ENCODE measurements at places on chromosomes 6 and 20.

GRCh38 chr6:152721956-152722355 is 24.3 kb downstream of the MYCT1 start:
- no peak for DNase-seq

DNA sequence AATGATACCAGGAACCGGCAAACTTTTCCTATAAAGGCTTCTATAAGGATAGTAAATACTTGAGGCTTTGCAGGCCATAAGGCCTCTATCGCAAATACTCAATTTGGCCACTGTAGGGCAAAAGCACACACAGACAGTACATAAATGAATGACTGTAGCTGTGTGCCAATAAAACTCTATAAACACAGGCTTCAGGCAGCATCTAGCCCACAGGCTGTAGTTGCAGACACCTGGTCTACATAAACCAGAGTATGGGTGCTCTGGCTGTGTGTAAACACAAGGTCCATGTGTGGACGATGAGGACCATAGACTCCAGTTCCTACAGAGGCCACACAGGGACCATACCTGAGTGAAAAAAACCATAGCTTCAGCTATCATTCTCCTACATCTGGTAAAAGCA is 52.2 kb downstream of the ZMYND8 start:
- no peak for DNase-seq

DNA sequence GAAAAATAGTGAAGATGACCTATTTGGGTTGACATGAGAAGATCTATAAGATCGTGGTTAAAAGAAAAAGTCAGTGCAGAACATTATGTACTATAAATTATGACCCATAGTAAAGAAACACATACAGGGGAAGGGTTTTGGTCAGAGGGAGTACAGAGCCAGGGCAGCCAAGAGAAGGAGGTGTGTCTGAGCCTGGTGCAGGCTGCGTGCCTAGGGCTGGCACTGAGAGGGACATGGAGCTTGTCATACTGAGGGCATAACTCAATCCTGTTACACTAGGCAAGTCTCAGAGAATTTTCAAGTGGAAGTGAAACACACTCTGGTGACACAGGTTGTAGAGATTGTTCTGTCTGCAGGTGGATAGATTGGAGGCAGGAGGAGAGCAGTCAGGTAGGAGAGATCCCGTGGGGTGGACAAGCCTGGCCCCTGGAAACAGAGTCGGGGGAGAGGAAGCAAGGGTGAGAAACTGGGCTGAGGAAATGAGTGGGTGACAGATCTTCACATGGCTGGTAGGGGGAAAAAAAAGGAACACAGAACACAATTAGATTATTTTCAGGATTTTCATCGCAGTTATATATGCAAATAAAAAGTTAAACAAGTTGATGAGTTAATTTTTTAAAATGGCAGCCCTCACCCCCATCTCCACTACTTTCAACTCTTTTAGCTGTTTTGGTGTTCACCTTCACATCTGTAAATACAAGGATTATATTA is 18.5 kb upstream of the RNF39 start:
- no peak for DNase-seq

DNA sequence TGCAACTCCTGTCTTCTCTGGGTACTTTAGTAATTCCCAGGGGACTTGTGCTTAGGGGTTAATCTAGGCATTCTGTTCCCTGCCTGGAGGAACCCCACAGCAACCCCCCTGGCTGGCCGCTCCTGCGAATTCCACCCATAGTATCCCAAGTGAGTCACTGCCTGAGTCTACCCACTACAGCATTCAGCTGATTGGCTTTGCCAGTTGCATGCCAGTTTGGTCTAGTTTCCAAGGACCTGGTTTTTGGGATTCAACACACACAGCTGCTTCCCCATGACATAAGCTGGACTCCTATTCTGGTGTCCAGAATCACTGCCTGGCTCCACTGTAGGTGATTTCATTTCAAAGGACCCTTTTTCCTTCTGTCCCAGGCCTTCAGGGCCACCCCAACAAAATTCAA is 40.3 kb downstream of the PLCG1 start:
- DNase-seq, result no peak
